Osteoblast (primary cell): ENCODE measurements at places on chromosomes 2 and 18. TPM values are rescaled to one million over a fixed set of nuclear protein-coding genes. Genes with fewer than 3 reads are reported as not detected.

ADRA2B gene
- total RNA-seq = under 0.01 TPM in 1 of 2 replicates, not detected in the other

KCNJ3 gene
- total RNA-seq = not detected in 2 replicates

KLHL14 gene
- total RNA-seq = not detected in 2 replicates

CD8B2 gene
- total RNA-seq = not detected in 2 replicates

CCDC178 gene
- total RNA-seq = not detected in 2 replicates

ICA1L gene
- 8.7 and 12.1 TPM in 2 replicates for total RNA-seq

TMEM169 gene
- 0.36 and 0.88 TPM in 2 replicates for total RNA-seq

SLC8A1 gene
- 77.2 and 82.9 TPM in 2 replicates for total RNA-seq

C2orf78 gene
- total RNA-seq = not detected in 2 replicates

TYW5 gene
- total RNA-seq = 7.6 and 8.3 TPM in 2 replicates

SERPINB3 gene
- total RNA-seq = not detected in 2 replicates

SKOR2 gene
- not detected in 2 replicates for total RNA-seq

CD207 gene
- total RNA-seq = not detected in 2 replicates

REG3G gene
- total RNA-seq = not detected in 2 replicates

EPB41L5 gene
- 9.4 and 11.2 TPM in 2 replicates for total RNA-seq

EIF5B gene
- 11.2 and 15.9 TPM in 2 replicates for total RNA-seq
